ENCODE measurements at places on chromosomes 12 and 14.

DNA sequence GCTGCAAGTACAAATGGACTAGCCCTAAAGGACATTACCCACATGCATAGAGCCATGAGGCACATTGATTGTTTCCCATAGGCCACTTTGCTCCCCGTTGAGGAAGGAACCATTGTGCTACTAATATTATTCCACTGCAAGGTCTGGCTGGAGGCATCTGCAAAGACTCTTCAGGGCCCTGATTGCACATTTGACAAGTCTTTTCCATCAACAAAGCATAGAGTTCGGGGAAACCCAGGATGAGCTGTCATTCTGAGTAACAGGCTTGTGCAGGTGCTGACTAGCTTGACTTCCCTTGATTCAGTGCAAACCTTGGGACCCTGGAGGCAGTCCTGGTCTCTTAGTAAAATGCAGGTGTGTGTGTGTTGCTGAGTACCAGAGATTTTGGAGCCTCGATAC is 73.8 kb downstream of the SUSD6 start:
- no peak for DNase-seq

GRCh38 chr12:62799766-62800406 is 135.1 kb downstream of the PPM1H start:
- DNase-seq, result no peak

- DNase-seq, result no peak
These were observed 9.0 kb downstream of the SLC8B1 start for GRCh38 chr12:113325916-113326315.

- no peak for DNase-seq
These were observed 55.8 kb upstream of the CCDC175 start for GRCh38 chr14:59632381-59632780.

DNA sequence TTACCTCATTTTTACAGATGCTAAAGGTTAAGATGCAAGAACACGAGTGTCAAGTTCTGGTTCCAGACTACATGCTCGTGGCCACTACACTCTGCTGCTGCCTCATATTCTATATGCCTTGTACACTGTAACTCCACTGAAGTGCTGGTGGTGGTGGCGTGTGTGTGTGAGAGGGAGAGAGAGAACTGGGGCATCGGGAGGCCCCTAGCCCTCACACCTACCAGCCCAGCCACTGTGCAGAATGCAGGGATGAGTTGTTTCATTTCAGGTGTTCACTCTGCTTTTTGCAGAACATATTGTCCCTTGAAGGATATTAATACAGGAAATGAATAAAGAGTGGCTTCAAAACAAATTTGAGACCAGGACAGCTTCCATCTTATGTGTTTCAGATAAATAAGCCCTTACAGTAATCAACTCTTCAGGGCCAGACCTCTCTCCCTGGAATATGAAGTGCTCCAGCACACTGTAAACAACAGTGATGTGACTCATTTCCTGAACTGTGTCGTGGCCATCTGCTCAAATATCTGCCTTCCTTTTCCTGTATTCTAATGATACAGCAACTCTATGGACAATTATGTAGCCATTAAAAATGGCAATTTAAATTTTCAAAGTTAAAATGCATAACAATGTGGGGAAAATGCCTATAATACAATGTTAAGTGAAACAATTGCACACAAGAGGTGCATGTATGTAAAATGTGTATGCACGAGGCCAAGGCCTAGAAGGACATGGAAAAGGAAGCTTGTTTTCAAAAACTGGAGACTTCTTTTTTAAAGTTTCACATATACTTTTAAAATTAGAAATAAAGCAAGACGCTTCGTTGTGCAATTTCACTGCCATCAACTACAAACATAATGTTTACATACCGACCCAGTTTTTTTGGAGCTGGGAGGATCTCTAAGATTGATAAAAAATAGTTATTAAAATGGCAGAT is 215.4 kb downstream of the PELI2 start:
- no peak for DNase-seq

DNA sequence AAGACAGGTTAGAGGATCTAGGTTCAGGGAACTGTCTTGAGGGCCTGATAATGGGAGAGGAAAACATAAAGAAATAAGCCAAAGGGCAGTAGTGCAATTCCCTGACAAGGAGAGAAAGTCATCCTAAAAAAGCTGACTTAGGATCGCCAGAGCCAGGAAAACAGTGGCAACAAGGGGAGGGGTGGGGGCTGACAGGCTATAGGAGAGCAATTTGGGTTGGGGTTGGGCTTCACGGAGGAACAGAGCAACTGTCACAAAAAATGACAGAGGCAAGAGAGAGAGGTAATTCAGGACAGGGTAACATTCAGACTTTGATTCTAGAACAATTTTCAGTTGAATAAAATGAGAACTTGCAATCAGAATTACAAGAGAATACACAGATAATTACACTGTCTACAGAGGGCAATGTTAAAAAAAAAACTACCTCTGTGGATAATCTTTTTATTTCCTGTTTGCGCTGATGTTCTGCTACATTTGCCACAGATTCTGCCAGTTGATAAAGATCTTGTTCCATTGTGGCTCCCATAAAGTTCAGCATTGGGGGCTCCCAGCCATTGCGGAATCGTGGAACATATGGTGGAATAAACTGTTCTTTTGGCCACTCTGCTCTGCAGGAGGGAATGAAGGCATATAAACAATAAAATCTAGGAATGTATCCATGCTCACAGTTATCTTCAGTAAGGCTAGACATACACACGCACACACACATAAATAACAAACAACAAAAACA is 138.6 kb downstream of the EPS8 start:
- DNase-seq, result no peak

DNA sequence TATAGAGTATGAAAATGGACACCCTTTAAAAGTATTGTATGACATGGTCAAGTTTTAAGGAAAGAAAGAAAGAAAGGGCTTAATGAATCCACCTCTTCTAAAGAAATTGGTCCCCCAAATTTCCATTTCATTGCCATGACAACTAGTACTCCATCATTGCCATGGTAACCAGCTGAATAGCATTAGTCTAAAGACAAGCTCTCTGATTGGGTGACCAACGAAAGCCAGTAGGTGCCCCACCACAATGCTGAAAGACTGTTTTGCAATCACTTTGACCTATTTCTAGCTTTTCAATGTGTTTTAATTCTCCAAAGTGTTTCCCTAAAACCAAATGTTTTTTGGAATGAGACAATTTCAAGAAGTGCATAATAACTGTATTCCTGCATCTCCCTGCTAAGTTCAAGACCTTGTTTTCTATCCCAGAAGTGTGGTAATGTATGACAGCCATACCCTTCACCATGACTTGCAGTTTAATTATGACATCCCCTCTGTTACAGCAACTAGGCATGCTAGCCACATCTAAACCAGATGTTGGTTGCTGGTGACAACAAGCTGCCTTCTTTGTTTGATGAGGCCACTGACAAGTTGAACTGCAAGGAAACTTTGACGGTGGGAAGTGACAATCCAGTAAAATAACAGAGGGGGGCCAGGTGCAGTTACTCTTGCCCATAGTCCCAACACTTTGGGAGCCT is 46.7 kb downstream of the KICS2 start:
- DNase-seq, result no peak

GRCh38 chr14:92750994-92751400 is 2.6 kb upstream of the LGMN start:
- DNase-seq, result no peak

DNA sequence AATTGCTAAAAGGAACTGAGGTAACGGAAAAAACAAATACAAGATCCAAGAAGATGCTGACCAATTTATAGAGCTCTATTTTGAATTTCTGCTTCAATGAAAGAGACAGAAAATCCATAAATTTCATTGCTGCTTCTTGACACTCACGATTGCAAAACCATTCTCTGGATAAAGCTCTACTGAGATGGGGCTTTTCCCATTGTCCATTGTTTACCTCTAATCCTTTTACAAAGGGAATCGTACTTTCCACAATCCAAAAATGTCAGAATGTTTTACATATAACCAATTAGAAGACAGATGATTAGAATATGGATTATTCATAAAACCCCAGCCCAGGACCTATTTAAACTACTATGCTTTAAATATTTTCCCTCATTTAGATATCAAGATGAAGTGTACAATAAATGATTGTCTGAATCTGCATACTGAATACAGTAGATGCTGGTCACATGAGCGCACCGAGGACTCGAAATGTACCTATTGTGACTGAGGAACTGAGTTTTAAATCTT is 16.7 kb upstream of the TMCC3 start:
- no peak for DNase-seq

DNA sequence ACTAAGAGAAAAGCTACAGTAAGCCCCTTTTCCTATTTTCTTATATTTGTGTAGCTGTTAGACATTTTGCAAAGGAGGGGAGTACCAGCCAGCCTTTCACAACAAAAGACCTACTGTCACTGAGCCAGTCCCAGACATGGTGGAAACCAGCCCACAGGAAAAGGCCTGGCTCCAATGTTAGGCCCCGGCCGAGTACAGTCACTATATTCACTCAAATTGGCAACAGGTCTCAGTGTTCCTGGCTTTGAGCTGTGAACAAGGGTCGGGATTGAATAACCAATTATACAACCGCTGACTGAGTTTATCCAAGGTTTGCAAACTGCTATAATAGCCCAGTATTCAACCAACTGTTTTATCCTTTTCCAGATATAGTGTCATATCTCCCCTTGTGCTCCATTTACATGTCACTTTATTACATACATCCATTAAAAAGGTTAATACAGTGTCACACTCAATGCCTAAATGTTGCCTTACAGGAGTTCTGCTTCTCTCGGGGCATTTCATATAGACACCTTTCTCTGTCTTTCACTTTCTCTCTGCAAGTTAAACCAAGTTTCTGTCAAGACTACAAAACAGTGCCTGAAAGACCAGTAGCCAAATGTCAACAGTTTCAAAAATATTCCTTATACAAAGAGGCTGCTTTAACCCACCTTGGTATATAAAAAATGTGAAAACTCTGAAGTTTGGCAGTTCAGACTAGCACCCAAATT is 178.1 kb downstream of the SOX5 start:
- no peak for DNase-seq
